IMR-90 (cell line): ENCODE measurements at places on chromosomes 4 and X. TPM values are rescaled to one million over a fixed set of nuclear protein-coding genes. Genes with fewer than 3 reads are reported as not detected.
A peak's percentile ranks its signal among the peaks of the same experiment; 100 is the strongest.

SLC6A8 gene
- total RNA-seq, result 6.7 and 7.2 TPM in 2 replicates

TEX11 gene
- total RNA-seq, result not detected in 2 replicates

TBX22 gene
- not detected in 2 replicates for total RNA-seq

SLC49A3 gene
- total RNA-seq, result under 0.01 TPM in 2 replicates

AWAT2 gene
- total RNA-seq, result under 0.01 TPM in 1 of 2 replicates, not detected in the other

CT45A1 gene
- total RNA-seq, result not detected in 2 replicates

LRCH2 gene
- total RNA-seq, result 4.3 and 8.1 TPM in 2 replicates

MAGEA1 gene
- total RNA-seq, result not detected in 2 replicates

DNA sequence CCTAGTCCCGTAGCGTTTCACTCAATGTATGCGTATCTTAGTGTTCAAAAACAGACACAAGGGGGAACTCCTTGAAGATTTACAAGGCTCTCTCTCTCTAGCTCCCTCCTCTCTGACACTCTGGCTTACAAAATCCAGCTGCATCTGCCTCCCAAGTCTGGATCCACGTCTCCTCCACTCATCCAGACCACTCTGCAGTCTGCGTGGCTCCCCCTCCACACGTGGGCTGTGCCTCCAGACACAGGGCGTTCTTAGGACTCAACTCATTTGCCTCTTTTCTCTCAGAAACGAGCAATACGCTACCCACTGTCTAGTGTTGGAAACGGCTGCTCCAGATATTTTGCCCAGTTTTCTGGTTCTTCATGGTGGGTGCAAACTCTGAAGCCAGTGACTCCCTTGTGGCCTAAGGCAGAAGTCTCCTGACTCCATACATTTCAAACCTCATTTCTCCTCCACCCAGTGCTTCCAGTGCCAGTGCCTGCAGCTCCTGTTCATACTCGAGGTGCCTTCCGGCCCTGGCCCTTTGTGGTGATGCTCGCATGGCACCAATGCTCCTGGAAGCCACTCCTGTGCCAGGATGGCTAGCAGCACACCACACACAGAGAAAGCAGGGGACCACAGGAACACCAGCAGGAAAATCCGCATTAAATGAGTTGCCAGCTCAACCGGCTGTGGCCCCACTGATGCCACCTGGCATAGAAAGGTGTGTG is 24.1 kb downstream of the NAT8L start:
- no peak for DNase-seq

DNA sequence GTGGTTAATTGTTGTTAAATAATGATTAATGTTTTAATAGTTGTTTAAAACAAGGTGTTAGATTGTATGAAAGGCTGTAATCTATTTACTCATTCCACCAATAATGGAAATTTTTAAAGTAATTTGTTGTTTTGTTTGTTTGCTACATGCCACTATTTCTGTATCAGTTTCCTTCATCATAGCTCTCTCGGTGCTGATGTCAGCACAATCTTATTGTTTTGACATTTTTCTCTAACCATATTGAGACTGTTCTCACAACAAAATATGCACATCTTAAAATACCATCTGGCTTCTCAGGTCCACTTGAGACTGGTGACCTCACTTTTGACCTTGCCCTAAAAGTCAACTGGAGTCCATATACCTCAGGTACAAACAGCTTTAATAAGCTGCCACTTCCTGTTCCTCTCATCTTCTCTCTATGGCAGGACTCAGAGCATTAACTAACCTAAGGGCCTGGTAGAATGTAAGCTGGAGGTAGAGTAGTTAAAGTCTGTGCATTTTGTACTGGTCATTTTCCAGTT is 1.0 kb upstream of the GUCY1B1 start:
- DNase-seq, result no peak

GRCh38 chr4:156321203-156321602 is 367.5 kb upstream of the CTSO start:
- peak; percentile 94 for DNase-seq

GRCh38 chrX:125003746-125004446 is 315.8 kb upstream of the TEX13C start:
- DNase-seq, result no peak

DNA sequence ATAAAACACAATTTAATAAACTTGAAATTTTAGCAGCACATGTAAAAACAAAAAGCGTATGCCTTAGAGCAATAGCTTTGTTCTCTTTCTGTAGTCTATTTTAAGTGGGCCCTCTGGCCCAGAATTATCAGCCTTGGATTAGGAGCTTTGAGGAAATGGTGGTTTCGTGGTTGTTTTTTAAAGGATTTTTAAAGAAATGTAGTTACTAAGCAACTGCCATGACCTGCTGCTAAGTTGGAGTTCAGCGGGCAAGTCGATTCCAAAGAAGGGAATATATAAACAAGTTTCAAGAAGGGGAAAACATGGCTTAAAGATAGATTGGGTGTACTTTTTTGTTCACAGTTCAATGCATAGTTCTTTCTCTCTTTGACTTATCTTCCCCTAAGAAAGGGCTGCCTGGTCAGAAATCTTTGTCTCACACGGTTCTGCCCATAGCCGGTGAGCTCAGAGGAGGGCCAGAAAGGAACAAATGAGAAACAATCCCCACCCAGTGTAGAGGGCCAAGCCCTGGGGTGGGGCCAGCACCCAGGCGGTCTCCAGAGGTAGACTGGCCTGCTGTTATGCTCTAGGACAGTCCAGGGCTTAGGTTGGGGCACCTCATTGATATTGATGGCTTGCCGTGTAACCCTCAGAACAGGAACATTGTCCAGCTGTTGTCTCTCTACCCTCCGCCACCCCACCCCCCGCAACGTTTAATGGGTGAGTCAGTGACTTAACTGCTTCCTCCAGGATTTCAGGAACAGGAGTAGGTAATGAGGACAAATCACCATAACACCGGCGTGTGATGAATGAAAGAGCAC is 32.5 kb downstream of the DLG3 start:
- DNase-seq, result peak; percentile 69

- no peak for DNase-seq
These were observed 297.5 kb downstream of the NAF1 start for GRCh38 chr4:162869157-162869556.

DNA sequence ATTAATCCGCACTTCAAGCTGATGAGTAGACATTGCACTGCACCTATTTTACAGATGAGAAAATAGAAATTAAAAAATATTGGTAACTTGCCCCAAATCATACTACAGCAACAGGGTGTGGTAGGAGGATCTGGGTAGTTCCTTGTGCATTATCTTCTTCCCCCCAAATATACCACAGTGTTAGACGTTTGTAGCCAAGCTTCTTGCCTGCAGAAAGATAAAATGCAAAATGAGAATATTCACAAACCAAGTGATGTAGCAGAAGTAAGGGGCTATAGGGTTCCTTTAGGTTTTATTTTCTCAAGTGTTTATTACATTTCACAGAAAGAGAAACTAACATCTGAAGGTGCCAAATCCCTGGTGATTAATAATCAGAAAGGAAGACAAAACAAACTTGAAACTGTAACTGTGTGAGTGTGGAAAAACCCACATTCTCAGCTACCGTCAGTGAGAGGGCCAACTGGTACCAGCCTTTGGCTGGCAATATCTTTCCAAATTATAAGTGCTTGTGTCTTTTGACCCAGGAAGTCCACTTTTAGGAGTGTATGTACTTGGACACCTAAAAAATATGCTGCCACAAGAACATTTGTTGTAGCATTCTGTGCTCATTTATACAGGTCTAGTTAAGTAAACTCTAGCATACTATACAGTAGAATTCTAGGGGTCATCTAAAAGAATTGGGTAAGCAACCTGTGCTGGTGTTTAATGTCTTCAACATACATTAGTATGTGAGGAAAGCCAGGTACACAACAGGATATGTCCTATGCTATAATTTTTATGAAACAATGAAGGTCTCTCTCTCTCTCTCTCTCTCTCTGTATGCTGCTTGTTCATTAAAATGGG is 6.7 kb upstream of the CD38 start:
- no peak for DNase-seq

GRCh38 chr4:129144755-129145206 is 48.8 kb downstream of the C4orf33 start:
- no peak for DNase-seq

GRCh38 chrX:102338162-102338561 is 91.2 kb downstream of the NXF2 start:
- DNase-seq, result no peak

GRCh38 chr4:109046471-109047201 is 255.8 kb downstream of the COL25A1 start:
- peak; percentile 84 for DNase-seq

DNA sequence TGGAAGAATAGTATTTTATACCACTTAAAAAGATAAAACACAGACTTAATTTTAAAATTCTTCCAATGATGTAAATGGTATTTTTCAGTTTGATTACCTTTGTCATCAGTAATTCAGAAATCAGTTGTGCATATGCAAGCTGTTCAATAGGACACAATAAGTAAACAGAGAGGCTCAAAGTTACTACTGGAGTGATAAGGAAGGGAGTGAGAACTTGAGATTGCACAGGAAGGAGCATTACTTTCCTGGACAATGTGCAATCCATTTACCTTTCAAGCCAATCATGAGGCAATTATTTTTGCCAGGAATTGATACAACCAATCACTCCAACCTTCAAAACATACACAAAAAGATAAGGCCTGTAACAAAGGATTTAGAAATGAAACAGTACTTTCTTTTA is 1024.3 kb downstream of the RAPGEF2 start:
- no peak for DNase-seq

- no peak for DNase-seq
These were observed 56.0 kb downstream of the NUDT11 start for GRCh38 chrX:51440365-51440764.

- peak; percentile 12 for DNase-seq
These were observed 39.8 kb upstream of the NAP1L5 start for GRCh38 chr4:88737307-88737941.

- no peak for DNase-seq
These were observed 3.0 kb downstream of the RASSF6 start for GRCh38 chr4:73617256-73617655.

- no peak for DNase-seq
These were observed 40.5 kb downstream of the ATP1B4 start for GRCh38 chrX:120402369-120402768.

GRCh38 chr4:126895988-126896570 is 736.7 kb upstream of the INTU start:
- peak; percentile 66 for DNase-seq

DNA sequence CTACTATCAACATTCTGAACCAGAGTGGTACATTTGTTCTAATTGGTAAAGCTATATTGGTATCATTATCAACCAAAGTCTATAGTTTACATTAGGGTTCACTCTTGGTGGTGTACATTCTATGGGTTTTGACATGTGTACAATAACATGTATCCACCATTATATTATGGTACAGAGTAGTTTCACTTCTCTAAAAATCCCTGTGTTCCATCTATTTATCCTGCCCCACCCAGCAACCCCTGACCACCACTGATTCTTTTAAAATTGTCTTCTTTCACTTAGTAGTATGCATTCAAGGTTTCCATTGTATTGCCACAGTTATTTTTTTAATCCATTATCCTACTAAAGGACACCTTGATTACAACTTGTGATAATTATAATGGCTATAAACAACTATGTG is 15.3 kb upstream of the TMPRSS11D start:
- DNase-seq, result no peak

DNA sequence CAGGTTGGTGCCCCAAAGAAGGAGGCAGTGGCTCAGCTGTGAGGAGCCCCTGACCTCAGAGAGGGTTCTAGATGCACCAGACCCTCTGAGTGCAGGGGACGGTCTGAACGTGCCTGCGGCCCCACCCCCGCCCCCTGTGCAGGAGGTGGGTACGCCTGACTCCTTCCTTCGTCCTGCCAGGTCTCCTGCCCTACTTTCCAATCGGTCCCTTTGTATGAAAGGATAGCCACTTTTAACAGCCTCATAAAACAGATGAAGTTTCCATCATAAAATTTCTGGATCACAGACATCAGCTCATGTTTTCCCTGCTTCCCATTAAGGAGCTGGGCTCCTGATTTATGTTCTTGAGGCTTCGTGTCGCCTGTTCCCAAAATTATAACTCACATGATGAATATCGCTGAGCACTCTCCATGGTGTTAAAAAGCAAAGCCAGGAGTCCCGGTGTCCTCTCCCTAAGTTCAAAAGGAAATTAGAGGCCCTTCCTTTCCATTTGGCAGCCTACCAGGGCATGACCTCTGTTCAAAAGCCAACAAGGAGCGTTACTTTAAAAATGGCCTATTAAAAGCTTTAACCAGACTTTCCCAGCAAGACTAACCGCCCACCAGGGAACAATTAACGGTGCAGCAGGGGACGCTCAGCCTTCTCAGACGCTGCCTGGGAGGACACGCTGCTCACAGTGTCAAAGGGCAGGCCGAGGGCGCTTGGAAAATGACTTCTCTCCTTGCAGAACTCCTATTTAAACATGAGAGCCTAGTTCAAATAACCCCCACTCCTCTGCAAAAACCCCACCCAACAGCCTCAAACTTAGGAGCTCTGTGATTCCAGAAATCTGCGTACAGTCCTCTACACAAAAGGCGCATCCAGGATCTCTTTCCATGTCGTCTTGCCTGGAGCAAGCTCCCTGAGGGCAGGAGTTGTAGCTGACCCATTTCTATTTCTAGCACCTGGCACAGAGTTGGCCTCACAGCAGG is 181.9 kb downstream of the AFAP1 start:
- no peak for DNase-seq

- no peak for DNase-seq
These were observed 250.4 kb downstream of the PRDM5 start for GRCh38 chr4:120672076-120672475.

DNA sequence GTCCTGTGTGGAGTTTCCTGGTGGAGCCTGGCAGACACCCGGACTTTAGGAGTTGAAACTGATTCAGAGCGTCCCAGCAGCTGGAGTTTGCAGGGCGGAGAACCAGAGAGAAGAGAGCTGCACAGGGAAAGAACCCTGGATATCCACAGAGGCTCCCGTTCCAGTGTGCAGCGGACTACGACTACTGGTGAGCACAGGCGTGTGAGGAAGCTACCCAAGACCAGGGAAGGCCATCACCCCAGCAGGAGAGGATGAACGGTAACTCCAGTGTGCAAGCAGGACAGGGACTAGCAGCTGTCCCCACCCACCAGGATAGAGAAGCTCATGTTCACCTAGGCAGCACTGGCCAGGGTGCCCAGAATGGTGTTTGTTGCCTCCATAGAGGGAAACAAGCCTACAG is 2.3 kb downstream of the LAGE3 start:
- DNase-seq, result no peak

DNA sequence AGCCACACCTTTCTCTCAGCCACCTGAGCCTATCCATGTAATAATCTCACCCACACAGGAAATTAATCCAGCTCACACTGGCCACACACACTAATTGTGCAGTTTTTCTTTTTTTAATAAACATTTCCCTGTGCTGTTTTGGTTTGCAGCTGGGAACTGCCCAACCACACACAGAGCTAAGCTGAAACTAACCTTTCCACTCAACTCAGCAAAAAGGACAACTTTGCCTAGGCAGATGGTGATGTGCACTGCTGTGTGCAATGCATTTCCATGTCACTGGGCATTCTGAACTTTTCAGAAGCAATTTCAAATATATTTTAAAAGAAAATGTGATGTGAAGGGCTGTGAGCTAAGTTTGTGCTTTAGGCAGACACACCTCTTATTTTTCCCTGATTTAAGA is 70.0 kb upstream of the TLL1 start:
- no peak for DNase-seq

GRCh38 chrX:21986596-21986995 is 45.5 kb upstream of the PHEX start:
- DNase-seq, result peak; percentile 40

GRCh38 chr4:35250761-35251160 is 993.6 kb downstream of the ARAP2 start:
- DNase-seq, result no peak

- no peak for DNase-seq
These were observed 20.1 kb downstream of the FGFR3 start for GRCh38 chr4:1813231-1813630.
